Central memory CD4-positive, alpha-beta T cell (primary cell): ENCODE measurements at places on chromosomes 5 and 9.

DNA sequence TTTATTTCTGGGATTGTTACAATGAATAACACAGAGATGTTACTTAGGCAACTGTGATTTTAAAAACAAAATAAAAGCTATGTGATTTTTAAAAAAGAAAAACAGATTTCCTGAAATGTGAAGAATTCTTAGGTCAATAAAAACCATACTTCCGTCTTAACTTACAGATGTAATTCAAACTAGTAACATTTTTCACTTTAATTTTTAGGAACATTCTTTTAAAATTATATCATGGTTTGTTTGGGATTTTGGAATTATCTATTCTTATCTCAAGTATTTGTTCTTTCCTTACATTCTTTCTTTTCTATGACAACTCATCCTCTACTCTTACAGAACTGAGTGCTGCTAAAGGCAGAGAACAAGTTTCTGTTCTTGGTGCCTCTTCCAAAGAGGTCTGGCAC lies 159.5 kb downstream of the RAPGEF6 start:
- no peak for DNase-seq

- no peak for DNase-seq
Observed at GRCh38 chr9:26112724-26113123, 434.5 kb upstream of the TUSC1 start.

DNA sequence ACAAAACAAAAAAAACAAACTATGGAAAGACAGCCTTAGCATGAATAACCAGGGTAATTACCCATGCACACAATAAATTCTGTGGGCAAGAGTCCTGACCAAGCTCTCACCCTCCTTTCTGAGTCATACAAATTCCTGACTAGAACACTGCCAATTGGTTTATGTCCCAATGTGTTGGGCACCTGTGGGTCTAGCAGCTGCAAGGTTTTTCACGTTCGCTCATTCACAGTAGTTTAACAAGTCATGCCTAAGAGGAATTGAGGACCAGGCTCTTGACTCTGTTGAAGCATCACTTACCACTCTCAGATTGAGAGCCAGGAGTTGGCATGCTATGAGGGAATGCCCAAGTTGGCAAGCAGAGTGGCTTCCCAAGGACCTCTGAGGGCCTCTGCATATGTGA lies 205.5 kb upstream of the SLC24A2 start:
- DNase-seq, result no peak

DNA sequence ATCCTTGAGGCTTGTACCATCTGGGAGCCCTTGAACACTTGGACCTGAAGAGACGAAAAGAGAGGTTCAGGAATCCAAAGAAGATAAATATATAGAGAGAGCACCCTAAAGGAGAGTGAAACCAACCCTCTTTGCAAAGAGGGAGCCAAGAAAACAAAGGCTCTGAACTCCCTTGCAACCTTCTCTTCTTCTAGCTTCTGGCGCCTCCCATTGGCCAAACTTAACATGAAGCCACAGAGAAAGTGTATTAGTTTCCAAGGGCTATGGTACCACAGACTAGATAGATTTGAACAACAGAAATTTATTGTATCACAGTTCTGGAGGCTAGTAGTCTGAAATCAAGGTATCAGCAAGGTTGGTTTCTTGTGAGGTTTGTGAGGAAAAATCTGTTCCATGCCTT lies 175.1 kb downstream of the HCN1 start:
- no peak for DNase-seq

- no peak for DNase-seq
Observed at GRCh38 chr9:78724896-78725295, 428.0 kb downstream of the PSAT1 start.

DNA sequence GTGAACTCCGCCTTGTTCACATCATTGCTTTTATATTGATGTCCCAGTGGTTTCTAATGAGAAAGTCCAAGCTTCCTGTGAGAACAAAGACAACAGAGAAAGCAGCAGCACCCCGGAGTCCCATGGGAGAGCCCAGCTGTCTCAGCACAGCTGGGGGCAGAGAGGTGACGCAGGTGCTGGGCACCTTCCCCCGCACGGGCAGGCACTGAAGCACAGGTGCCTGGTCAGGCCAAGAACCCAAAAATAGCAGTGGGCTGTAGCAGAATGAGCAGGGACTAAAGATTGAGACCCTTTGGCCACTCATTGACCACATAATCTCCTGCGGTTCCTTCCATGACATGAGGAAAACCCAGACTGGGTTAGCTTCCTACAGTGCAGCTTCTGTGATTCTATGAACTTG lies 18.8 kb downstream of the SRD5A1 start:
- DNase-seq, result no peak

DNA sequence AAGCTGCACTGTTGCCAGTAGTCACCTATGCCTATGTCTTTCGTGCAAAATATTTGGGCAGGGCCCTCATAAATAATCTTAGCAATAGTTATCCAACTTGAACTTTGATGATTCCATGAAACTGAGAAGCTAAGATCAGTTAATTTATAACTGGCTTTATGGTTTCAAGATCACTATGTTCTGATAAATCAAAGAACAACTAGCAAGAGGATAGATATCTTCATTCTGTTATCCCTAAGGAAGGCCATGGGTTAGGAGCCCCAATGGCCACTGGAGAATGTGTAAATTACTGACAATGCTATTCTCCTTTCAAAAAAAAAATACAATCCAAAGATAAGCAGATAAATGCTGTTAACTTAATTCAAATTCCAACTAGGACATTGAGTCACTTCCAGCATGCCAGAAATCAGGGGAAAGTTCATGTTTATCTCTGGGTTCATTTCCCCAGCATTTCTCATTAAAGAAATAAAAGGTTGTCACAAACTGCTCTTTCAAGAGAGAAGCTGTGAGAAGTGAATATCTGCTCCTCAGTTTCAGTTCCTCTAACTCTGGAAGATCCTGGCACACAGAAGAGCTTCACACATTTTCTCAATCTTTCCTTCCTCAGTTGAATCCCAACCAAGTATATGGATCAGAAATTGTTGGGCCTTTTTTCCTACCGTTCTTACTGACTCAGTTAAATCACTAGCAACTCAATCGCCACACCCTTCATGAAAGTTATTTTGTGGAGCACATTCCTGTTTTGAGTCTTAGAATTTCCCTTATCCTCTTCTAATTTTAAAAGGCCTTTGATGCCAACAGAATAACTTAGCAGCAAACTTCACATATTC lies 59.6 kb upstream of the SLC1A1 start:
- no peak for DNase-seq

DNA sequence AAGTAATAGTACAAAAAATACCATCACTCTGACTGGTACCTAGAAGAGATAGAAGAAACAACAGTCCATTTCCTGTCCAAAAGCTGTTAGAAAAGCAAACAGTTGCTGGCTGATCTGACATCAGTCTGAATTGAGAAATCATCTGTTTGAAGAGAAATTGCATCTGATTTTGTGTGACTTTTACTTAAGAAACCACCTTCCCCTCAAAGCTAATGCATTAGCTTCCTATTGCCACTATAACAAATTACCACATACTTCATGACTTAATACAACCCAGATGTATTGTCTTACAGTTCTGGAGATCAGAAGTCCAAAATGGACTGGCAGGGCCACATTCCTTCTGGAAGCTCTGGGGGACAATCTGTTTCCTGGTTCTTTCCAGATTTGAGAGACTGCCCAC lies 385.9 kb upstream of the TLE4 start:
- no peak for DNase-seq

- DNase-seq, result no peak
Observed at GRCh38 chr5:44046619-44047364, 342.4 kb downstream of the FGF10 start.

- DNase-seq, result no peak
Observed at GRCh38 chr5:107418902-107419301, 251.8 kb downstream of the EFNA5 start.

- DNase-seq, result no peak
Observed at GRCh38 chr9:124664143-124664542, 107.0 kb downstream of the NR6A1 start.

DNA sequence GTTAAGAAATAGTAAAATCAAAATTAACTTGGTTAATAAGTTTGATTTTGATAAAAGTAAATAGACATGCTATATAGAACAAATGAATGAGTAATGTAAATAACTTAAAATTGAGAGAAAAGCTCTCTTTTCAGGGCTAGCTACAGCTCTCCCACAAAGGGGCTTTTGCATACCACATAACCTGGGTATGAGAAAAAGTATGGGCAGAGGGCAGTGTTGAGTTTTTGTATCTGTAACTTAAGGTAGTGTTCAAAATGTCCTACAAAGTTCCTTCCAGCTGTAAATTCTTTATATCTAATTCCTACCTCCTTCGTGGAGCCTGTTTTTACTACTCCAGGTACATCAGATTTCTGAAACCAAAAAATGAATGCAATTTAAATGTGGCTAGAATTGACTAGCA lies 18.9 kb upstream of the TTC33 start:
- no peak for DNase-seq

DNA sequence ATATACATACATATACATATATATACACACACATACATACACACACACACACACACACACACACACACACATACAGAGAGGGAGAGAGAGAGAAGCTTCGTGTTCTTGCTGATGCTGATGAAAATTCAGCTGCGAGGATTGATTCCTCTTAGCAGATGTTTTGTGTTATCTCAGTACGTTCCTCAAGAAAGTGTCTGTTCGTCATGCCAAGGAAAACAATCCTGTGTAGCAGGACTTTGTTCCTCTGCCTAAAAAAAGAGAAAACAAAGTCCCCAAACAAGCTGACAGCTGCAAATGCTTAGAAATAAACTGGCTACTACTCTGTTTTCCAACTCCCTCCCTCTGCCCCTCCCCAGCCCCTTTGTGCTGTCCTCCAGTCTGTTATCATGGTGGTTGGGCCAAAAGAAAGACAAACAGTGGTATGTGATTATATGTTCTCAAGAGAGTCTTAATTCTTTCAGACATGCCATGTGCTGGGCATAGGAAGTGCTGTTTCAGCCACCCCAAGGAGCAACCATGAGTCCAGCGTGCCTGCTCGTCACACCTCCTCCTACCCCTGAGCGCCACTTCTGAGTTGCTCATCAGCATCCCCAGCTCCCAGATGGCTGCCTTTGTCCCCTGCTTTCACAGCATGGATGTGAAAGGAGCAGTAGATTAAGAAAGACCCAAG lies 71.5 kb upstream of the EQTN start:
- no peak for DNase-seq

GRCh38 chr5:118545470-118545869 lies 442.9 kb downstream of the DTWD2 start:
- DNase-seq, result no peak

- DNase-seq, result no peak
Observed at GRCh38 chr9:19246891-19247290, 16.4 kb downstream of the DENND4C start.

DNA sequence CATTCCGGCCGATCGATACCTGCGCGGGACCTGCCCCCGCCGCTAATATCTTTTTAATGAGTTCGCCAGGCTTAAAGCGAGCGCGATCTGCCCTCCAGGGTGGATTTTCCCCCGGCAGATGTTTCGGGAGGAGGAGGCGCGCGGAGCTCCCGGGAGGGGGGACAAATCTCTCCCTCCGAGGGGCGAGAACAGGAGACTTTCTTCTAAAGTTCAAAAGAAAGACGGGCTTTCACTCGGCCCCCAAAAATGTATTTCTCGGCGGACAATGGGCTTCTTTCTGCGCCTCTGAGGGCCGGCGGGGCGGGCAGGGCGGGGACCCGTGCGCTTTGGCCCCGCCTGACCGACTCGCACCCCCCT lies 4.1 kb upstream of the PRDM12 start:
- DNase-seq, result no peak

- DNase-seq, result no peak
Observed at GRCh38 chr5:139872851-139873794, 77.5 kb downstream of the PSD2 start.
